ENCODE measurements at places on chromosomes 2 and 18. TPM values are rescaled to one million over a fixed set of nuclear protein-coding genes. Genes with fewer than 3 reads are reported as not detected.

- no peaks in the 10 kb centered on the region for H3K36me3 ChIP-seq
- no peak overlapping the region for H3K4me3 ChIP-seq
- H3K27ac ChIP-seq, result no peak overlapping the region
Measured at GRCh38 chr2:59236723-59237122, 995.6 kb upstream of the FANCL start.

Gene GPR39
- polyA plus RNA-seq, result not detected

Gene POTEI
- 0.03 TPM for polyA plus RNA-seq

DNA sequence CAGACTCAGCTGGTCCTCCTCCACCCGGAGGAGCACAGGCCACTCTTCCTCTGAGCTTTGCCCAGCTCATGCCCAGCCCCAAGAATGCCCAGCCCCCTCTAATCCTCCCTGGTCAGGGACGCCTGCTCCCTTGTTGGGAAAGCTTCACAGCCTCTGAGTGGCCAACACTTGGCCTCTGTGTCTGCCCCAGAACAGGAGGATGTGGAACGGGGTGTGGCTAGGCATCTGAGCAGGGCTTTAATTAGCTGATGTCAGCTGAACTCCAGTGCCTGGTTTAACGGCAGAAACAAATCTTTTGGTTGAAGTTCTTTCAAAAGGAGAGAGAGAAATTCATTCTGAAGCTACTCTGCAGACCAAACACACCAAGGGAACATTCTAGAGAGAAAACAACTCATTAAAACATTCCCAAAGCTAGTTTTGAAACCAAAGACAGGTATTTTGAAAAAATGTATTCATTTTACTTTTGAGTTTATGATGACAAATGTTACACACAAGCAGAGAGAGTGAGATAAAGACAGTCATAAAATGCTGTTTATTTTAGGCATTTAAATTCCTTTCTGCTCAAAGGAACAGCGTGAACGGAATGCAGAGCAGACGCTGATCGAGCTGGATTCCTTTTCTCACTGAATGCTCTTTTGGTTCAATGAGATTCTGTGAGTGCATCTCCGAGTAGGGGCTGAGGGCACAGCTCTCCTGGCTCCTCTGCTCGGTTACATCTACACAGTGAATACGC lies 63.8 kb downstream of the RTP5 start:
- H3K36me3 ChIP-seq, result no peaks in the 10 kb centered on the region
- no peak overlapping the region for H3K27ac ChIP-seq
- H3K27me3 ChIP-seq, result no peaks in the 10 kb centered on the region
- no peaks in the 10 kb centered on the region for H3K4me1 ChIP-seq
- H3K4me3 ChIP-seq, result no peak overlapping the region

- no peak overlapping the region for H3K4me3 ChIP-seq
- H3K27me3 ChIP-seq, result no peaks in the 10 kb centered on the region
- DNase-seq, result no peak
Measured at GRCh38 chr2:105249181-105249580, 7.6 kb downstream of the GPR45 start.

GRCh38 chr2:120203251-120204021 lies 19.8 kb downstream of the TMEM185B start:
- no peaks in the 10 kb centered on the region for H3K4me1 ChIP-seq
- H3K36me3 ChIP-seq, result no peaks in the 10 kb centered on the region
- H3K27ac ChIP-seq, result no peak overlapping the region
- H3K27me3 ChIP-seq, result no peaks in the 10 kb centered on the region

Gene SKA1
- 27.3 TPM for polyA plus RNA-seq

DNA sequence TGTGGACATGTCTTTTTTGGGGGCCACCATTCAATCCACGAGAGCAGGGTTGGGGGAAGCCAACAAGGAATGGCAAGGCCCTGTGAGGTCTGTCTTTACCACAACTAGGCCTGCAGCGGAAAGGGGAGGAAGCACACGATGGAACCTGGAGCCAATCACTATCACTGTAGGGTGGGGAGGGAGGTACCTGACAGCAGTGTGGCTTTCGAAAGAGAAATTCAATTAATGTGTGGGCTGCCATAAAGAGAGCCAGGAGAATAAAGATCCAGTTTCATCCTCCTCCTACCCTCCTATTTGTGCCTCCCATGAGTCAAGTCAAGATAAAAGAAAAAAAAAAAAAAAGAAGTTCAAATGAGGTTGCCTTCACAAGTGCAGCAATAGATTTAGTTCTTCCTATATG lies 18.9 kb upstream of the RBMS1 start:
- no peaks in the 10 kb centered on the region for H3K27me3 ChIP-seq
- no peaks in the 10 kb centered on the region for H3K4me1 ChIP-seq
- no peaks in the 10 kb centered on the region for H3K36me3 ChIP-seq
- no peak for DNase-seq
- no peak overlapping the region for H3K4me3 ChIP-seq

Gene AMER3
- polyA plus RNA-seq, result not detected

DNA sequence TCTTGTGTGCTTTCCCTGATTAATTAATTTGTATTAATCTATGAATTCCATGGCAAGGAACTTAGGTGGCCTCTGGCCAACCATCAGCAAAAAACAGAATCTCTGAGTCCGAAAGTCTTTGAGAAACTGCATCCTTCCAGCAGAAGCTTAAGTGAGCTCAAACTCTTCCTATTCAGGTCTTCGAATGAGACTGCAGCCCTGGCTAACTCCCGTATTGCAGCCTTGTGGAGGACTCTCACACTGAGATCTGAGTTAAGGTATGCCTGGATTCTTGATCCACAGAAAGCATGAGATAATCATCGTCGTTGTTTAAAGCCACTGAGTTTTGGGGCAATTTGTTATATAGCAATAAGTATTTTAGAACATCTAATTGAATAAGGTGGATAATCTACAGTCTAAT lies 1143.9 kb upstream of the NXPH2 start:
- no peak overlapping the region for H3K4me3 ChIP-seq
- H3K4me1 ChIP-seq, result no peaks in the 10 kb centered on the region
- DNase-seq, result no peak
- no peaks in the 10 kb centered on the region for H3K27me3 ChIP-seq

DNA sequence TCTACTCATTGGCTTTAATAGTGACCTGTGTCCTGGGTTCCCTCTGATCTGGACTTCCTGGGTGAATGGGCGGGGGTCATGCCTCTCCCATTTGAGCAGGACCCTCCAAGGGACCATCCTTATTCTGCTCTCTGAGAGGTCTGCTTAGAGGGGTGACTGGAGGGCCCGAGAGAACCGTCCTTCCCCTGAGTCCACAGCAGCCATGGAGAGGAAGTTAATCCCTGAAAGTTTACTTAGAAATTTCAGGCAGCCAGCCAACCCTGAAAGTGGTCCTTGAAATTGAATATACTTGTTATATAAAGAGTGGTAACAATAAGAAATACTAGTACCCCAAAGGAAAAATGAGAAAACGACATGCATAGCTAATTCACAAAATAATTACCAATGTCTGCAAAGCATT lies 226.1 kb downstream of the DYSF start:
- no peaks in the 10 kb centered on the region for H3K4me1 ChIP-seq
- no peak overlapping the region for H3K27ac ChIP-seq
- no peak overlapping the region for H3K4me3 ChIP-seq
- no peaks in the 10 kb centered on the region for H3K36me3 ChIP-seq
- no peaks in the 10 kb centered on the region for H3K27me3 ChIP-seq

DNA sequence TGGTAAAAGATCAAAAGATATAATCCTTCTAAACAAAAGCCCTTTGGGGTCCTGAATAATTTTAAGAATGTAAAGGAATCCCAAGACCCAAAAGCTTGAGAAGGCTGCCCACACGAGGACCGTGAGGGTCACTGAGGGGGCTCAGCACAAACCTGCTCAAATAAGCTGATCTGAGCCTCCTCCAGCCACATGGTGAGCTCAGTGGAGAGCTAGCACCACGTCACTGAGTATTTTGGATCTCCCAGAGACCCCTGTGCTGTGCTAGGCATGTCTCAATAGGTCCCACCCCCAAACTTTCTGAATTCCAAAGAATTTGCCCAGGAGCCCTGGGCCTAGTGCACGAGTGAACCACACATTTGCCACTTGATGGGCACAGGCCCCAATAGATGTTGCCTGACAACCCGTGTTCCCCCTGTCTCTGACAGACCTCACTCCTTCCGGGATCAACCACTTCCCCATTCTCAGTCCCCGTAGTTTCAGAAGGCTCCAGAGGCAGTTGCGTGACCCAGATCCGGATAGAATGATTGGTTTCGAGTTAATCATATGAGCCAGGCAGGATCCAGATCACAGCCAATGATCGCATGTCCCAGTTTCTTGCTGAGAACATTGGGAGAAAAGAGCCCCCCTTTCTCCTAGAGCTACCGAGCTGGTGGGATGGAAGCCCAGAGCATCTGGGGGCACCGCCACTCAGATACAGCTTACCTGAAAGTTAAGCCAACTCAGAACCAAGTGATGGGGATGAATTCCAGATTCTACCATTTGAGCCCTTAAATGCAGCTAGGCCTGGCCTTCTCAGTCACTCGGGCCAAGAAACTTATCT lies 203.8 kb downstream of the TNS1 start:
- H3K27me3 ChIP-seq, result no peaks in the 10 kb centered on the region
- no peak overlapping the region for H3K27ac ChIP-seq
- H3K4me3 ChIP-seq, result no peak overlapping the region
- no peaks in the 10 kb centered on the region for H3K36me3 ChIP-seq
- peaks cover 4% of the 10 kb centered on the region for H3K4me1 ChIP-seq
- no peak for DNase-seq

- H3K27me3 ChIP-seq, result no peaks in the 10 kb centered on the region
- H3K4me1 ChIP-seq, result no peaks in the 10 kb centered on the region
- no peak for DNase-seq
- no peak overlapping the region for H3K27ac ChIP-seq
- no peaks in the 10 kb centered on the region for H3K36me3 ChIP-seq
- no peak overlapping the region for H3K4me3 ChIP-seq
Measured at GRCh38 chr18:76195601-76196000, 299.4 kb downstream of the ZNF516 start.

- DNase-seq, result no peak
- H3K36me3 ChIP-seq, result no peaks in the 10 kb centered on the region
- no peaks in the 10 kb centered on the region for H3K4me1 ChIP-seq
- no peak overlapping the region for H3K4me3 ChIP-seq
Measured at GRCh38 chr2:225056330-225057073, 14.2 kb upstream of the DOCK10 start.

Gene PTPRM
- 0.36 TPM for polyA plus RNA-seq

Gene PIEZO2
- polyA plus RNA-seq, result 14.2 TPM

Gene UGT1A4
- not detected for polyA plus RNA-seq

- H3K36me3 ChIP-seq, result no peaks in the 10 kb centered on the region
- no peak overlapping the region for H3K27ac ChIP-seq
- H3K4me1 ChIP-seq, result no peaks in the 10 kb centered on the region
- H3K4me3 ChIP-seq, result no peak overlapping the region
- no peak for DNase-seq
- H3K27me3 ChIP-seq, result no peaks in the 10 kb centered on the region
Measured at GRCh38 chr2:164661349-164661748, 40.1 kb upstream of the GRB14 start.

- H3K4me3 ChIP-seq, result no peak overlapping the region
- H3K36me3 ChIP-seq, result no peaks in the 10 kb centered on the region
- no peak overlapping the region for H3K27ac ChIP-seq
- no peak for DNase-seq
- H3K4me1 ChIP-seq, result no peaks in the 10 kb centered on the region
Measured at GRCh38 chr2:3911882-3912455, 208.6 kb downstream of the DCDC2C start.

- H3K36me3 ChIP-seq, result no peaks in the 10 kb centered on the region
- H3K4me1 ChIP-seq, result no peaks in the 10 kb centered on the region
- DNase-seq, result no peak
- H3K27me3 ChIP-seq, result no peaks in the 10 kb centered on the region
Measured at GRCh38 chr2:206696910-206697309, 21.3 kb downstream of the DYTN start.

Gene FBXO48
- polyA plus RNA-seq, result 1.1 TPM

Gene CDH20
- polyA plus RNA-seq, result not detected

Gene LYPD6B
- polyA plus RNA-seq, result 5.8 TPM

GRCh38 chr2:122652670-122653069 lies 897.2 kb downstream of the TSN start:
- H3K27ac ChIP-seq, result no peak overlapping the region
- no peaks in the 10 kb centered on the region for H3K27me3 ChIP-seq
- no peaks in the 10 kb centered on the region for H3K4me1 ChIP-seq
- no peaks in the 10 kb centered on the region for H3K36me3 ChIP-seq

- no peak for DNase-seq
- no peak overlapping the region for H3K4me3 ChIP-seq
- no peaks in the 10 kb centered on the region for H3K27me3 ChIP-seq
- no peak overlapping the region for H3K27ac ChIP-seq
- H3K36me3 ChIP-seq, result no peaks in the 10 kb centered on the region
Measured at GRCh38 chr2:53265544-53266299, 501.9 kb upstream of the CHAC2 start.

- peaks cover 11% of the 10 kb centered on the region for H3K4me1 ChIP-seq
- no peak for DNase-seq
- no peaks in the 10 kb centered on the region for H3K27me3 ChIP-seq
- no peak within 1 kb of the TSS for H3K4me3 ChIP-seq
- peaks cover 2% of the 10 kb centered on the region for H3K36me3 ChIP-seq
- no peak within 1 kb of the TSS for H3K27ac ChIP-seq
Measured at GRCh38 chr2:238100049-238100820, at the start of gene ESPNL. Gene ESPNL, plus strand, starts transcription at chr2:238100340. Its CDS starts 80 bp downstream, at chr2:238100420.

Gene DSC1
- 0.51 TPM for polyA plus RNA-seq

- no peaks in the 10 kb centered on the region for H3K4me1 ChIP-seq
- no peak for DNase-seq
- no peaks in the 10 kb centered on the region for H3K27me3 ChIP-seq
- no peaks in the 10 kb centered on the region for H3K36me3 ChIP-seq
- no peak overlapping the region for H3K4me3 ChIP-seq
Measured at GRCh38 chr2:228628682-228629081, 447.2 kb upstream of the SPHKAP start.

GRCh38 chr2:163701399-163702195 lies 34.2 kb downstream of the FIGN start:
- H3K4me1 ChIP-seq, result no peaks in the 10 kb centered on the region
- no peaks in the 10 kb centered on the region for H3K36me3 ChIP-seq
- no peaks in the 10 kb centered on the region for H3K27me3 ChIP-seq
- H3K4me3 ChIP-seq, result no peak overlapping the region
- DNase-seq, result no peak

Gene CCDC74A
- polyA plus RNA-seq, result 66.6 TPM

Gene CHRNG
- polyA plus RNA-seq, result 0.09 TPM

DNA sequence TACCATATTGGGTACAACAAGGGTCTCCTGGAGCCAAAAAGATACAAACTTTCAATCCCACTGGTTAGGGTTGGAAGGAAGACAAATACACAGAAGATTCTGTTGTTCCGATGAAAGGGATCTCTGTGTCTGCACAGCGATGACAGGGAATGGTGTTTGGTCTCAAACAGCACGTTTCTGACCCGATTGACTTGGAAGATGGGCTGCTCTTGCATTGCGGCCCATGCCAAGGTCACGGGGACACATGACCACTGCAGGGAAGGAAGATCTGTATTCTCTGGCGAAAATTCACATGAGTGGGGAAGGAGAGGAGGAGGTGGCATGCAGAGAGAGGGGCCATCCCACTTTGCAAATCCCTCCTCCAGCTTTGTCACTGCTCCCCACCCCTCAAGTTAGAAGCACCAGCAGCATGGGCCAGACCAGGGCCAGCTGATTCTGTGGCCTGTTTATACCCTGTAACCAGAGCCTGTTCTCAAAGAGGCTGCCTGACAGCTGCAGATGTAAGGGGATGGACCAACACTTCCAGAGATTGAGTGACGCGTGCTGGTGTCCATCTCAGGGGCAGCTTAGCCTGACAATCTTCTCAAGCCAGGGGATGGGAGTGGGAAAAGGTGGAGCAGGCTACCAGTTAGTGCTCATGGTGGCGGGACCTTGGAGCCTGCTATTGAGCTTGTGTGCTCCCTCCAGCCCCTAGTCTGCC lies 57.2 kb downstream of the TNP1 start:
- no peak for DNase-seq
- no peak overlapping the region for H3K4me3 ChIP-seq
- no peaks in the 10 kb centered on the region for H3K27me3 ChIP-seq
- no peaks in the 10 kb centered on the region for H3K36me3 ChIP-seq
- H3K27ac ChIP-seq, result no peak overlapping the region
